Activated CD8-positive, alpha-beta memory T cell treated with anti-CD3 and anti-CD28 coated beads, Interleukin-2, amount 10 ng/mL, durations not matched to agents 7 days and 5 days (primary cell): ENCODE measurements at places on chromosomes 13 and 19. TPM values are rescaled to one million over a fixed set of nuclear protein-coding genes. Genes with fewer than 3 reads are reported as not detected.
A peak's percentile ranks its signal among the peaks of the same experiment; 100 is the strongest.

The CLEC4G gene
- total RNA-seq: not detected

DNA sequence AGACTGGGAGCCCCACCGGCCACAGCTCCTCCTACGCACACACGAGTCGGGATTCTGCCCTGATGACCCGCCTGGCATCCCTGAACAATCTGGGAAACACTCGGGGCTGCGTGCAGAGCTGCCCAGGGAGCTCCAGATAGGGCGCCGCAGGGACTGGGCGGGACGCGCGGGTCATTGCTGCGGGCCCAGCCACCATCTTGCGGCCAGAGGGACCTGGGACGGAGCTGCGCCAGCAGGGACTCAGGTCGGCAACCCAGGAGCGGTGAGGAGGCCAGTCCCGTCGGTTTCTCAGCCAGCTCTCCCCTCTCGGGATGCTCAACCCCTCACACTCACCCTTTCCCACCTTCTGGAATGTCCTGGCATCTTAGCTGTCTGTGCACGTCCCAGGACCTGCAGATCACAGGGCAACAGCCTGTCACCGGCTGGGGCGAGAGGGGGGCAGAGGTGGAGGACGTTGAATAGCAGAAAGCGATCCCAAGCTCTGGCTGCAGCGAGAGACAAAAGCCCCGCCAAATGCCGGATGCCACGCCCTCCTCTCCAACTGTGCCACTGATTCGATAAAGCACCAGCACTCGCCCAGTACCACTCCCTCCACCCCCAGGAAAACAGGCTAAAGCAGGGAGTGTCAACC is 20.4 kb upstream of the ZNF91 start:
- H3K4me3 ChIP-seq: peak overlapping the region; percentile 57
- H3K36me3 ChIP-seq: peaks cover 2% of the 10 kb centered on the region
- H3K27me3 ChIP-seq: peaks cover 8% of the 10 kb centered on the region
- no peak overlapping the region for H3K27ac ChIP-seq

DNA sequence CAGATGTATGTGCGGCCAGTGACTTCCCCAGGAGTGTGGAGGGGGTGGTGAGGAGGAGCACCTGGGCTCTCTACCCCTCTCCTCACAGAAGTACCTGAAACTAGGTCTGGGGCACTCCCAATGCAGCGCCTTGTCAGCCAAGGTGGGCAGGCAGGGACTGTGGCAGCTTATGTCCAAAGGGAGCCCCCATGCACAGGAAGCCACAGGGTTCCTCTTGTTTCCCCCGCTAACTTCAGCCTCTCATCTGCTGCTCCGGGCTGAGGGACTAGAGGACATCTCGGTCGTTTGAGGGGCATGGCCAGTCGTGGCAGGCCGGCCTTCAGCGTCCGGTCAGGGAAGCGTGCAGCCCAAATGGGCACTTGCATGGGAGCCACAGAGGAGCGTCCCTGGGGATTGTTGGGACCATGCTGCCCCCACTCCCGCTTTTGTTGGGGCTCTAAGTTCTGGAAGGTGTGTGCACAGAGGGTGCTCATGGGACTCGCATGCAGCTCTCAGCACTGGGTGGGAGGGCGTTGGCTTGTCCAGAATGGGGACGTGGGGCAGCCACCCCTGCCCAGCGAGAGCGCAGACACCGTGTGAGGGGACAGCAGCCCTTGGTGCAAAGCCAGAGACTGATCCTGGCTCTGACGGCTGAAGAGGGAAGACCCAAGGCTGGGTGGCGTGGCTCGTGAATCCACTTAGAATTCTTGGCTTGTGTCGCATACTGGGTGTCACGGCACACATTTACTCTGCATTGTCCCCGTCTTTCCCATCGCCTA is 16.6 kb upstream of the NPAS1 start:
- peaks cover 6% of the 10 kb centered on the region for H3K36me3 ChIP-seq
- H3K27me3 ChIP-seq: peaks cover 12% of the 10 kb centered on the region
- H3K4me3 ChIP-seq: no peak overlapping the region

The THSD8 gene
- total RNA-seq: 29.8 TPM

The CEACAM8 gene
- total RNA-seq: not detected

DNA sequence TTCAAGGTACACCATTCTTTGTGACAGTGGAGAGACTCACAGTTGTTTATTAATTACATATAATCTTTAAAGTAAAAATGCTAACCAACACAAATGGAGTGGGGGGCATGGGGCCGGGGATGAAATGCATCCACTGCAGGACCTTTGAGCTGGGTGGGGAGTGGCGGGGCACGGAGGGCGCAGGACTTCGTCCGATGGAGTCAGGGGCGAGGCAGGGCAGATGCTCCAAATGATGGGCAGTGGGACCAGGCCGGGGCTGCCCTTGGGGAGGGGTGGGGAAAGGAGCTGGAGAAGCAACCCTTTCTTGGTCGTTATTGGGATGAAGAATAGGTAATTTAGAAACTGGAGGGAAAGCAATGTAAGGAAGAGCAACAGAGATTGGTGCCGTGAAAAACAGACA is 220.0 kb downstream of the TEX29 start:
- H3K36me3 ChIP-seq: no peaks in the 10 kb centered on the region
- H3K4me3 ChIP-seq: no peak overlapping the region
- H3K27ac ChIP-seq: no peak overlapping the region
- peaks cover 12% of the 10 kb centered on the region for H3K27me3 ChIP-seq
- H3K4me1 ChIP-seq: no peaks in the 10 kb centered on the region

The ZNF486 gene
- total RNA-seq: 15.0 TPM

GRCh38 chr19:20558571-20558970 is 7.0 kb downstream of the ZNF737 start:
- H3K36me3 ChIP-seq: peaks cover 85% of the 10 kb centered on the region
- no peak overlapping the region for H3K27ac ChIP-seq
- H3K27me3 ChIP-seq: no peaks in the 10 kb centered on the region
- H3K4me3 ChIP-seq: no peak overlapping the region
- no peak for DNase-seq

DNA sequence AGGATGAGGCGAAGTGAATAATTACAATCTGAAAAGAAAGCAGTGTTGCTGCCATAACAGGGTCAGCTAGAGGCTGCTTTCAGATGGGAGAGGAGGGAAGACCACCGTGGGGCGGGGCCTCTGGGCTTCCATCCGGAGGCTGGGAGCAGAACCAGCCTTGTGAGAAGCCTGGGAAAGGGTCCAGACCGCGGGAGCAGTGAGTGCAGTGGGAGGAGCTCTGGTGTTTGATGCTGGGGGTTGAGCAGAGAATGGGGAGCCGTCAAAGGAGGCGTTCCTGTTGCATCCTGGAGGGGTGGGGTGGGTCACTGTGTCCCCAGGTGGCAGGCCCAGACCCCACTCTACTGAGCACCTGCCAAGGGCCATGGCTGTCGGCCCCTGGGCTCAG is 18.1 kb downstream of the NKPD1 start:
- no peak overlapping the region for H3K27ac ChIP-seq
- H3K4me1 ChIP-seq: no peaks in the 10 kb centered on the region
- H3K4me3 ChIP-seq: no peak overlapping the region
- peaks cover 1% of the 10 kb centered on the region for H3K36me3 ChIP-seq

The TLE2 gene
- 1.0 TPM for total RNA-seq

- H3K27ac ChIP-seq: no peak overlapping the region
- peaks cover 2% of the 10 kb centered on the region for H3K36me3 ChIP-seq
- H3K4me1 ChIP-seq: no peaks in the 10 kb centered on the region
These were observed 49.6 kb downstream of the ABCC4 start for GRCh38 chr13:95251641-95252040.

DNA sequence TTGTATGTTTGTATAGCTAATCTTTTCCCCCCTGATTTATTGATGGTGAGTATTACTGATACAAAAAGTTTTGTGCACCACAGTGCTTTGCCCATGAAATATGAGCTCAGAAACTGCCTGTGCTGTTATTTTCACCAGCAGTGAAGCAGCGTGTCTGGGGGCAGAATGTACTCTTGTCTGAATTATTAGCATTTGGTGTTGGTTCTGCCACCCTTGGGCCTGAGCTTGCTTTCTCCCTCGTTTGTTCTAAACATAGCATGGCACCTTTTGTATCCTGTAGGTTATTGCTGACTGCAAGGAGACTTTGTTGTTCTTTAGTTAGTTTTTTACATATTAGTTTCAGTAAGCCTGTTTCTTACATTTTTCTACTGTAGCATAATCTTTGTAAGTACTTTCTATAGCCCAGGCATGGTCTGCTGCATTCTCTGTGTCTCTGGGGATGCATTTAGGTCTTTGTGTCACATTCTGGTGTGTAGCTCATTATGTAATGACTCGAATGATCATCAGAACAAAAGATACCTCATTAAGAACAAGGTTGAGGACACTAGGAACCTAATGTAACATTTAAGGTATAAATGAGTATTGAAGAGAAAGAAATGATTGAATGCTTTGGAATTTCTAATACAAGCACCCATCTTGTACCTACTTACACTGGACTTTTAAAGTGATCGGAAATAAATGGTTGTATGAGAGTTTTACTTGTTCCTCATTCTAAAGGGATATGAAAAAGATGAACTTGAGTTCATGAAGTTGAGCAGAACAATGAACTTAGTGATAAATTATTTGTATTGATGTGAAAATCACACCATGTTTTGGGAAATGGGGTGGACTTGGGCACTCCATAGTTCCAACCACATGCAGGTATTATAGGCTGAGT is 50.3 kb upstream of the GPI start:
- H3K27ac ChIP-seq: no peak overlapping the region
- no peak for DNase-seq
- no peak overlapping the region for H3K4me3 ChIP-seq
- no peaks in the 10 kb centered on the region for H3K27me3 ChIP-seq

The CYP4F11 gene
- total RNA-seq: not detected

DNA sequence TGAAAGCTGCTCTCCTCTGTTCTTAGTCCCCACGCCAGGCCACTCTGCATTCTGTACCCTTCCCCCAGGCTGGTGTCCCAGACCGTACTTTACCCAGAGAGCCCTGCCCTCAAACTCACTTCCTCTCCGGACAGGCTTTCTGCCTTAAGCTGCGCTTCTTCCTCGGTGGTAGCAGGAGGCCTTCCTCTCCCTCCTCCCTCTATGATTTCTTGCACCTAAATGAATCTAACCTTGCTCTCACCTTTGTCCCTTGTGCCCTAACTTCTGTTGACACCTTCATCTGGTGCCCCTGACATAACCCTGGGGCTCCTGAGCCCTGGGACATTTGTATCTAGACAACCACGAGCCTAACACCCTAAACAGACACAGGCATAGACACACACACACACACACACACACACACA is 29.6 kb upstream of the CEACAM21 start:
- H3K36me3 ChIP-seq: peaks cover 18% of the 10 kb centered on the region
- no peaks in the 10 kb centered on the region for H3K27me3 ChIP-seq
- peak overlapping the region; percentile 96 for H3K27ac ChIP-seq
- DNase-seq: peak; percentile 76
- peaks cover 64% of the 10 kb centered on the region for H3K4me1 ChIP-seq
- peak overlapping the region; percentile 77 for H3K4me3 ChIP-seq

DNA sequence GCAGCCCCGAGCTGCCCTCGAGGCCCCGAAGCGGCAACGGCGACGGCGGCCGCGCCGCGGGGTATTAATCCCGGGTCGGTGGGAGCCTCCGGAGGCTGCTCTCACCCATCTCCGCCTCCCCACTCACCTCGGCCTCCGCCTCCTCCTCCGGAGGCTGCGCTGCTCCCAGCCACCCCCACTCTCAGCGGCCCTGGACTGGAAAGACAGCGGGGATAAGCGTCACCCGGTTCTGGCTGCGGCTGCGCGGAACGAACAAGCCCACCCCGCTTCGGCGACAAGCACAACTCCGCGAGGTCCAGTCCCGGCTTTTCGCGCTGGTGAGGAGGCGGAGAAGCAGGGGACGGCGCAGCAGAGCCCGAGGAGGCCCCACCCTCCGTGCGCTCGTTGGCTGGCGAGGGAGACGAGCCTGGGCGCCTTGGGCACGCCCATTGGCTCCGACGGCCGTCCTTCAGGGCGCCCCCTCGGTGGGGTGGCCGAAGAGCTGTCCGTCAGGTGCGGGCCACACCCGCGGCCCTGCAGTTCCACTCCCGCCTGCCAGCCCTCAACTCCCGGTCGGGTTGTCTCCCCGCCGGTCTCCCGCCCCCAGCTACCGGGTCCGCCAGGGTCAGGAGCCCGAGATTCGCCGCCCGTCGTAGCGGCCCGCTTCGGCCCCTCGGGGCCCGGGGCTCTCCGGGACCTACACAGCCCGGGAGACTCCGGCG is at the start of gene ZMYM5:
Gene ZMYM5, minus strand, starts transcription at position 327 of the 701 bp plus-strand sequence. CDS start 11,469 bp downstream, outside the sequence.
- peak within 1 kb of the TSS; percentile 97 for H3K27ac ChIP-seq
- peaks cover 40% of the 10 kb centered on the region for H3K4me1 ChIP-seq
- no peaks in the 10 kb centered on the region for H3K27me3 ChIP-seq
- H3K4me3 ChIP-seq: peak within 1 kb of the TSS; percentile 91
- DNase-seq: peak; percentile 99

The FFAR3 gene
- not detected for total RNA-seq

DNA sequence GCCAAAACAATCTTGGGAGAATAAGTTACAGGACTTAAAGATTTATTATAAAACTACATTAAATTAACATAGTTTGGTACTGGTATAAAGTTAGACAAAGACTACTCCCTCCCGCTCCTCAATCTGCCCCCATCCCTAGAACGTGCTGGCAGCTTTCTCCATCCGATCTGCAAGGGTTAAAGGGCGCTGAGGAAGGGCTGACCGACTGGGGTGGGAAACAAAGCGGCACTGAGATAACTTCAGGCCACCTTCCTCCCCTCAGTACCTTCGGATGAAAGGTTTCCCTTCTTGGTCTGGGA is 790 bp upstream of the SUGT1 start:
- H3K27me3 ChIP-seq: no peaks in the 10 kb centered on the region
- peaks cover 7% of the 10 kb centered on the region for H3K4me1 ChIP-seq

GRCh38 chr13:113329656-113330312 is 32.7 kb downstream of the LAMP1 start:
- H3K4me1 ChIP-seq: no peaks in the 10 kb centered on the region
- no peak overlapping the region for H3K27ac ChIP-seq
- no peaks in the 10 kb centered on the region for H3K36me3 ChIP-seq
- peaks cover 3% of the 10 kb centered on the region for H3K27me3 ChIP-seq
- no peak for DNase-seq
- H3K4me3 ChIP-seq: no peak overlapping the region

The CBY2 gene
- not detected for total RNA-seq

The FARP1 gene
- total RNA-seq: 0.44 TPM

DNA sequence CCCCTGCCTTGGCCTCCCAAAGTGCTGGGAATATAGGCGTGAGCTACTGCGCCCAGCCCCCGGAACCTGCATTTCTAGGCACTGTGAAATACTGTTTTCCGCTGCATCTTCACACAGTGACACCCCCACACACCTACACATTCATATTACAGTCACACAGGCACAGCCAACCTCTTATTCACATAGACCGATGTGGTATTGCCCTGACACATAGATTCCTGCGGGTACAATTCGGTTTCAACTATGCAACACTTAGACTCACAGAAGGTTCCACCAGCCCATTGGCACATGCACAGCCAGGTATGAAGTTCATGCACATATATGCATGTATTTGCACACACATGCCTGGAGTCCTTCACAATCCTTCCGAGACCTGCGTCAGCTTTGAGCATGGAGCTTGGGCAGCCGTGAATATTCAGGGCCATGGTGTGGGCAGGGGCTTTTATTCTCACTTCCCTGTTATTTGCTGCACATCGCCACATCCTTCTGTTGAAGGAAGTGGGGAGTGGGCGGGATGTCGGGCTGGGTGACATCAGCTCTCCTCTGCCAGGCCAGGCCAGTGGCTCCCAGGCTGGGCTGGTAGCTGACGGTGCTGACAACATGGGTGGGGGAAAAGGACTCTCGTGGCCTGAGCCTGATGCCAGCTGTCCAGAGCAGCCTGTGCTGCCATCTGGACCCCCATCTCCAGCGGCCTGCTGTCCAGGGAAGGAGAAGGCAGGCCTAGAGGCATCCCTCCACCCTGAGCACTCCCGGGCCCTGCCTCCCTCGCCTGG is 5.4 kb upstream of the CDC37 start:
- no peaks in the 10 kb centered on the region for H3K27me3 ChIP-seq
- DNase-seq: peak; percentile 93
- peaks cover 18% of the 10 kb centered on the region for H3K36me3 ChIP-seq
